ENCODE measurements at places on chromosomes 16 and 17.

GRCh38 chr17:41116297-41116696, 1.9 kb downstream of the KRTAP4-11 start:
- no peak for DNase-seq

DNA sequence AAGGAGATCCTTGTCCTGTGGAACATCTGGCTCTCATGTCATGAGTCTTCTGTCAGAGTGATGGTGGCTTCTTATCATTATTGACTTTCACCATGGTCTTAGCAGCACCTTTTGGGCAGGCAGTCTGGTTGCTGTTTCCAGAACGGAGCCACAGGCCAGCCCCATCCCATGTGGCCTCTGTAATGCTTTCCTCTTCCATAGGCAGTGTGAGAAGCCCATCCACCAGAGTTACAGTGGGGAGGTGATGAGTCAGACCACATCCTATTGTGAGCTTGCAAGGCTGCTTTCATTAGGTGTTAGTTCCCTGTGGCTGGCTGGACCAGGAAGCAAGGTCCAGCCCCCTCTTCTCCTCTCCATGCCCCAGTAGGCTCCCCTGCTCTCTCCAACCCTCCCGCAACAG, 30.8 kb upstream of the SPACA3 start:
- DNase-seq = no peak

- DNase-seq = no peak
Measured at GRCh38 chr16:15796885-15797284, 59.9 kb downstream of the MYH11 start.

DNA sequence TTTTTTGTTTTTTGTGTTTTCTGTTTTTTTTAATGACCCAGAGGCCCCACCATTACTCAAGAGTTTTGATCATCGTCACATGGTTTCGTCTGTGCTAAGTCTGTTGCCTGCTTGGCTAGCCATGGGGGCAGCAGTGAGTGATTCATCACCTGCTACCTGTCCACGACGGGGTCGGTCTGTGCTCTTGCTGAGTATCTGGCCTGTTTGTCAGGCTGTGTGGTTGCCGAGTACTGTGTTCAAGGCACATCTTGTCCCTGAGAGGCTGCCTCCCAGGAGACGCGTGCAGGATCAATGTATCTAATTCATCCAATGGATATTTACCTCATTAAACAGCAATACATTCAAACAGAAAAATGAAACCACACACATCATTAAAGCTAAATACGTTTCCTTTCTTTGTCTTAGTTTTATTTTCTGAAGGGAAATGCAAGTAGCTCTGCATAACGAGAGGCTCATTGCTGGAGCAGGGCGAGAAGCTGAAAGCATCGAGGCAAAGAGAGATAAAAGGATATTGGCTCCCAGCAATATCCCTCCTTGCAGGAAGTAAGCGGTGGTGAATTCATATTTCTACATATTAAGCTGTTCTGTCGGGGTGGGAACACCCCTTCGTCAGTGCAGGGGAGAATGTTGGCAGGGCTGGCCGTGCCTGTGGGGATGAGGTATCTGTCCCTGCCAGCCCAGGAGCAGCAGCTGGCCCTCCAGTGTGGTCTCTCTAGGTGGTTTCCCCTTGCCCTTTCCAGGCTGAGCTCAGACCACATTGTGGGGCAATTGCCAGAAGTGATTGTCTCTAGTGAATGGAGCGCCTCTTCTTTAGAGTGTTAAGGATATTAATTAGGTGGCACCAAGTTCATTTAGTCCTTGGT, 166.2 kb upstream of the ASIC2 start:
- DNase-seq = no peak

- no peak for DNase-seq
Measured at GRCh38 chr17:81403671-81404534, 8.6 kb downstream of the BAHCC1 start.

GRCh38 chr16:25419153-25419552, 161.5 kb upstream of the ZKSCAN2 start:
- DNase-seq = no peak

DNA sequence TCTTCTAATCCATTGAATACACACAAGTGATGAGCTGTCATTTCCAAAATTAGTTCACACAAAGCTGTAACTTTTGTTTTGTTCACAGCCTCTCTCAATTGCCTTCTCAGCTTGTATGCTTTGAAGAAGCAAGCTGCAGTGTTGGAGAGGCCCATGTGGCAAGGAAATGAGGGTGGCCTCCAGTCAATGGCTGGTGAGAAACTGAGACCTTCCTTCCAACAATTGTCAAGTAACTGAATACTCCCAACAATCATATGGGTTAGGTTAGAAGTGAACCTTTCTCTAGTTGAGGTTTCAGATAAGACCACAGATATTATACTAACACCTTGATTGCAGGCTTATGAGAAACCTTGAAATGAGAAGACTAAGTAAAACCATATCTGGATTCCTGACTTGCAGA, 82.4 kb upstream of the SOX9 start:
- no peak for DNase-seq

- no peak for DNase-seq
Measured at GRCh38 chr16:56277075-56277474, 85.8 kb downstream of the GNAO1 start.

- no peak for DNase-seq
Measured at GRCh38 chr16:75379911-75380847, 53.1 kb downstream of the CFDP1 start.

DNA sequence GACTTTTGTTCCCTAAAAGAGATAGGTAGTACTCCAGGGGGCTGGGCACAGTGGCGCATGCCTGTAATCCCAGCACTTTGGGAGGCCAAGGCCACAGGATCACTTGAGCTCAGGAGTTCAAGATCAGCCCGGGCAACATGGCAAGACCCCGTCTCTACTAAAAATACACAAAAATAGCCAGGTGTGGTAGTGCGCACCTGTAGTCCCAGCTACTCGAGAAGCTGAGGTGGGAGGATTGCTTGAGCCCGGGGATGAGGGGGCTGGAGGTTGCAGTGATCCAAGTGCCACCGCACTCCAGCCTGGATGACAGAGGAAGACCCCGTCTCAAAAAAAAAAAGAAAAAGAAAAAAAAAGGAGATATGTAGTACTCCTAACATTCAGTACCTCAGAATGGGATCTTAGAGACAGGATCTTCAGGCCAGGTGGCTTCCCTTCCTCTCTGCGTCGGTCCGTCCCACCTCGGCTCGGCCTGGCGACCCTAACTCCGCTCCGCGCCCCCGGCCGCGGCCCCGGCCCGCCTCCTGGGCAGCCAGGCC, 89.6 kb downstream of the CDC27 start:
- DNase-seq = no peak

- no peak for DNase-seq
Measured at GRCh38 chr17:27808628-27809027, 8.3 kb upstream of the NOS2 start.

- DNase-seq = no peak
Measured at GRCh38 chr16:73966851-73967250, 329.8 kb upstream of the PSMD7 start.

DNA sequence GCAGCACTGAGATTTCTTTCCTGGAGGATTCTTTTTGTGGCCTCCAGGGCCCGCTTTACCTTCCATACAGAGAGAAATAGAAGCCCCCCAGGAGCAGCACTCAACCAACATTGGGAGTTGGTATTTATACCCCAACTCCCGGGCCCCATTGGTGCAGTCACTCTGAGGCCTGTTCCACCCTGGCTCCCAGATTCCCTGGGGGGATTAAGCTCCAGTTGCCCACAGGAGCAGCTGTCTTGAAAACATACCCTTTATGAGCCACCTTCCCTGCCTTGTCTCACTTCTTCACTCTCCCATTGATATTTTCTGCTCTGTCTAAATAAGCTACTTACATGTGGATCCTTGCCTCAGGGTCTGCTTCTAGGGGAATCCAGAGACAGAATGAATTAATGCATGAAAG, 167.8 kb downstream of the KATNIP start:
- no peak for DNase-seq

DNA sequence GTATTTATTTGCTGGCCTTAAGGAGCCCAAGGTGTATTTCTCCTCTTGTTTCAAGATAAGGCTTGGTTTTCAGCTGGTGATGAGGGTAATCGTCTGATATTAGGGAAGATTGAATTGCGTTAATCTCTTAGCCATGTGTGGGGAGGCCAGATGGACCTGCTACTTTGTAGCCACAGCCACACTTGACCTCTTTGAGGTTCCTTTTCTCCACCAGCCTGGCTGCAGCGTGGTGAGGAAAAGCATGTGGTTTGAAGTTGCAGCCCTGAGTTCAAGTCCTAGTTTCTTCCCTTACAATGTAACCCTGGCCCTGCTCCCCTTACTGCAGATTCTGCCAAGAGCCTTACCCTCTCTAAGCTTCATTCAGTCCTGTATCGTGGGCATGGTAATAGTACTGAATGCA, 3.1 kb downstream of the MINK1 start:
- no peak for DNase-seq

- DNase-seq = no peak
Measured at GRCh38 chr17:27621536-27621935, 9.5 kb upstream of the LGALS9 start.

DNA sequence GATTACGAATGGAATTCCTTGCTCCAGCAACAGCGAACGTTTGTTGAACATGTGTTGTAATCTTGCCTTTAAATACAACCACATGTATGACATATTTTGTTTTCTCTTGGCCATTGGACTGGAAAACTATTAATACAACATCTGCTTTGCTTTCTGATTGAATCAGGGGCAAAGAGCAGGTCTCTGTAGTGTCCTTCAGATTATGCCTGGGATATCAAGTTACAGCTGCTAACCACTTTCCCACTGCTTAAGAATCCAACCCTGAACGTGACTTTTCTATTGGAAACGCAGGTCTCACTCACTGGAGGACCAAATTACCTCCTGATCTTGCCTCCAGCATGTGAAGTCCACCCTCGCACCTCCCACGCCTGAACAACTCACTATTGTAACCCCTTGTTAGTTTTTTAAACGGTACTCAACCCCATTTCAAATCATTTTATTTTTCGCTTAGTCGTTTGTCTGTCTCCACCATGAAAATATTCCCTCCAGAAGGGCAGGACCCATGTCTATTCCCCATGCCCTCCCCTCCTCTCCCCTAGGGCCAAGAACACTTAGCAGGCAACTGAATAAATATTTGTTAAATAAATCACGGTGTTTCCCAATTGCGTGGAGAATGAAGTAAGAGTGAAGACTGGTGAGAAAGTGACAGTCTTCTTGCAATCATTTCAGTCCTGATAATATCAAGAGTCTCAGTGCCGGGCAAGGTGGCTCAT, 57.4 kb upstream of the MRTFB start:
- peak; percentile 72 for DNase-seq

- no peak for DNase-seq
Measured at GRCh38 chr17:60422162-60422665, at the start of gene CHCT1. Gene CHCT1, plus strand, starts transcription at chr17:60422489. Its CDS starts 104 bp downstream, at chr17:60422593.

DNA sequence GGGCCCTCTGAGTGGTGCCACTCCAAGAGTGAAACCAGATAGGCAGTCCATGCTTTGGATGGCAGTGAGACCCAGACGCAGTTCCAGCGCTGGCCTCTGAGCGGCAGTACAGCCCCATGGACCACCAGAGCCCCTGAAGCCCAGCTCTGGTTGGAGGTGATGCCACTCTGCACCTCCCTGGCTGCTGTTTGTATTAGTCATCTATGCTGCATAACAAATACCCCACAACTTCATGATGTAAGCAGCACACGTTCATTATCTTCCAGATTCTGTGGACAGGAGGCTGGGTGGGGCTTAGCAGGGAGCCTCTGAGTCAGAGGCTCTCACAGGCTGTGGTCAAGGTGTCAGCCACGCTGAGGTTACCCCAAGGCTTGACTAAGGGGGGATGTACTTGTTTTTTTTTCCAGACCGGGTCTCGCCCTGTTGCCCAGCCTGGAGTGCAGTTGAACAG, 5.1 kb upstream of the NME4 start:
- DNase-seq = no peak

- DNase-seq = no peak
Measured at GRCh38 chr17:10069301-10069700, 129.1 kb downstream of the GAS7 start.

DNA sequence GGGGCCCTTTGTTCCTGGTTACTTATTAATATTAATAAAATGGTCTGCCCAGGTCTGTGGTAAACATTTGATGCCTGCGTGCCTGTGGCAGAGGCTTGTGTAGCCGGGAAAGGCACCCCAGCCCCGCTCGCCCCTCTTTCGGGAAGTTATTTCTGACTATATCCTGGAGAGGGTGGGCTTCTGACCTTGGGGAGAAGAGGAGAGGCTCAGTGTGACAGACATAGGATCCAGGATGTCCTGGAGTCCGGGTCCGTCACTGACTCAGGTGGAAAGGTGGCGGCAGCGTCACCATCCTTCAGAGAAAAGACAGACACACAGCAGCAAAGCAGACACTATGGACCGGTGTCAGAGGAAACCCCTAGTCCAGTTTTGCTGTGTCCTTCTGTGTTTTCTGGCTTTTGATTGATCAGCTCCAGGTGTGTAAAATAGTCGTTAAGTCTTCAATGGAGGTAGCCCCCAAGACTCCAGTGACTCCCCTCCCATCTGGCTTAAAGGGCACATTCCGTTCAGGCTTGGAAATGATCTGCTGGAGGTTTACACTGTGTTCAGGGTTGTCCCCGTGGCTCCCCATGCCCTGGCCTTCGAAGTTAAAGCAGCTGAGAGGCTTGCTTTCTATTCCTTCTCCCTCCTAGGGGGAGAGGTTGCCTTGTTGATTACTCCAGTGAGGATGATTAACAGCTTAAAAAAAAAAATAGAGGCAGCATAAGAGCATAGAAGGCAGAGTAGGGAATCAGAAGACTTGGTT, 81.6 kb downstream of the CCDC182 start:
- no peak for DNase-seq

GRCh38 chr16:56783344-56783743, 53.4 kb downstream of the NUP93 start:
- DNase-seq = no peak

- no peak for DNase-seq
Measured at GRCh38 chr16:6557353-6558023, 775.2 kb upstream of the RBFOX1 start.

DNA sequence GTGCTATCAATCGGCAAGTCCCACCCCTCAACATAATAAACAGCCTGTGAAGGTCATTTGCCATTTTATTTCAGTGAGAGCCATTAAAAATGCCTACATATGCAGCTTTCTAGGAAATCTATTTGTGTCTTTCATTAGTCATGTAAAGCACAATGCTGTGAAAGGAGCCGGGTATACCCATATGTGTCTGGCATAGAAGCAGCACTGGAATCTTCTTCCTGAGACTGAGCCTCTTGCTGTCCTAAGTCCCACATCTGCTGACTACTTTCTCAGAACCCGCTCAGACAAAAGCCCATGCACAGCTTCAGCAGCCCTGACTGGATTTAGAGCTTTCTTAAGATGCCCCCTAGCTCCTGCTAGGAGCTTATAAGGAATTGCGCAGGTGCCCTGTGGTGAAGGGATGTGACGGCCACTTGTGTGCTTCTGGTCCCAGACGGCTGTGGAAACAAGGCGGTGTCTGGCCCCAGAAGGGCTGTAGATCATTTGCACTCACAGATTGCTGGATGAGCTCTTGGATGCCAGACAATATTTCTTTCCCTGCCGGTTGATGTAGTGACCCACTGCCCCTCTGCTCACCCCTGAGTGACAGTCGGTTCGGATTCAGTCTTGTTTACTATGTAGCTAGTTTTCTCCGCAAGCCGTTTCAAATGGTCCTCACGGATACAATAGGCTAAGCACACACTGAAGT, 172.2 kb downstream of the ANKFN1 start:
- DNase-seq = no peak

GRCh38 chr16:64950262-64950661, 171.6 kb downstream of the CDH11 start:
- no peak for DNase-seq

- DNase-seq = no peak
Measured at GRCh38 chr17:17387017-17387497, 83.9 kb downstream of the NT5M start.

GRCh38 chr17:79097226-79098055, 22.8 kb downstream of the ENGASE start:
- no peak for DNase-seq
